ENCODE measurements at places on chromosomes 3 and 15.

- no peak for DNase-seq
Measured at GRCh38 chr15:90761629-90762028, 44.5 kb downstream of the BLM start.

DNA sequence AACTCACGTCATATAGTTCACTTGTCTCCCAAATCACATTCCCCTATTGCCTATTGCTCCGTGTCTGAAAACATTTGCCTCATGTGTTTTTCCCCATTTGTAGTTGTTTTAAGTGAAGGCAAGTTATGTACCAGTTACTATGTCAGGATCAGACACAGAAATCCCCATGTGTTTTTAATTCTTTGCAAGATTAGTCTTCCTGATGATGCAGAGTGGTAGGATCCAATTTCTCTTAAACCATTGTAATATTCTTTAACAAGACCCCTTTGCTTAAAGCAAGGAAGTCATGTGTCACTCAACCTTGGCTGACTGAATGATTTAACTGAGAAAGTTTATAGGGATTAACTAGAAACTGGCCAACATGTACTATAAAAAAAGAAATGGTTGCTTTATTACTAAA, 164.4 kb downstream of the OPA1 start:
- DNase-seq, result no peak

DNA sequence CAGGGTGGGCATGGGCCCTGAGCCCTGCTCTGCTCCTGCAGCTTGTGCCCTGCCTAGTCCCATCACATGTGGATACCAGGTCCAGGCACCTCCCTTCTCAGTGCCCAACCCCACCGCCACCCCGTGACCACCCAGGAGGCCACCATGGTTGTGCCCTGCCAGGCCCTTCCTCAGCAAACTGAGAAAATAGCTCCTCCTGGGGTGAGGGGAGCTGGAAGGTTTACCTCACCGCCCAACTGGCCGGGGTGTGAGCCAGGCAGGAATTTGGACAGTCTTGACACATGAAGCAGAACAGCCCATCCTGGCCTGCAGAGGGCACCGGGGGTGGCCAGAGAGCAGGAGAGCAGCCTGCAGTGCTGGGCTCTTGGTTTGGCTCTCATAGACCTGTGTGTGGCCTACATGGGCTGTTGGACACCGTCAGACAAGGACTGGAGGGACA, 11.4 kb upstream of the C3orf22 start:
- no peak for DNase-seq

GRCh38 chr15:101264911-101265641, 12.2 kb downstream of the SELENOS start:
- DNase-seq, result no peak

DNA sequence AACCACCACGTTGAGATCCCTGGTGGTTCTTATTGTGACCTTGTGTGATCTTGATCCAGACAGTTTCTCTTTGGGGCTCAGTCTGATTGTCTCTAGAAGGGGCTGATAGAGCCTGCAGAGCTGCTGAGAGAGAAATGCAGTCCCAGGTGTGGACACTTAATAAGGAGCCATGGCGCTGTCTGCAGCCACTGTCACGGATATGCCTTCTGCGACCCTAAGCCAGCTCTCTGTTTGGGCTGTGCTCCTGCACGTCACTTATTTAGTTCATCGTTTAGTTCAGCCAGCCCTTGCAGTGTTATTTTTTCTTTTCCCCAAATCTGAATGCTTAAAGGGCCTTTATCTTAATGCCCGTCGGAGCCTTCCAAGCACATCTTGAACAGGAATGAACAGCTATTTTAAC, 12.0 kb downstream of the SLC6A1 start:
- DNase-seq, result no peak

GRCh38 chr3:48655606-48656005, 7.1 kb downstream of the CELSR3 start:
- DNase-seq, result no peak

- no peak for DNase-seq
Measured at GRCh38 chr15:37872661-37873060, 61.8 kb upstream of the TMCO5A start.

- no peak for DNase-seq
Measured at GRCh38 chr3:21345382-21345976, 405.5 kb downstream of the ZNF385D start.

- no peak for DNase-seq
Measured at GRCh38 chr3:46370839-46371518, at the start of gene CCR5. Gene CCR5 (plus strand): TSS chr3:46370946. CDS start chr3:46372903, 1,957 bp downstream.

DNA sequence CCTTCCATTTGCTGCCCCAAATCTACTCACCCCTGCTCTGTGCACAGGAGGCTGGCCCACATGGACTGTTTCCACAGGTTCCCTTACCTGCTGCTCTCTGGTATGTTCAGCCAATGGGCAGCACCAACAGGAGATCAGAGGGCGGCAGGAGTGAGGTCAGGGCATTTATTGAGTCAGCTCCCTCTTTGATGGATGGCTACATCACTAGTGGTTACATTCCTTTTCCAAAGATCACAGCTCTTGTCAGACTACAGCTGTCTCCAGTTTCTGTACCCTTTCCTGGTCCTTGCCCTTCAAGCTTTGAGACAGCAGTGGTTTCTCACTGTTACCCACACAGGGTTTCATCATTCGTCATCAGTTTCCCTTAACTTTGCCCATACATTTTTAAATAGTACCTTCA, 325.1 kb downstream of the SUCLG2 start:
- no peak for DNase-seq

- DNase-seq, result no peak
Measured at GRCh38 chr3:189808246-189809007, 177.2 kb downstream of the TP63 start.

DNA sequence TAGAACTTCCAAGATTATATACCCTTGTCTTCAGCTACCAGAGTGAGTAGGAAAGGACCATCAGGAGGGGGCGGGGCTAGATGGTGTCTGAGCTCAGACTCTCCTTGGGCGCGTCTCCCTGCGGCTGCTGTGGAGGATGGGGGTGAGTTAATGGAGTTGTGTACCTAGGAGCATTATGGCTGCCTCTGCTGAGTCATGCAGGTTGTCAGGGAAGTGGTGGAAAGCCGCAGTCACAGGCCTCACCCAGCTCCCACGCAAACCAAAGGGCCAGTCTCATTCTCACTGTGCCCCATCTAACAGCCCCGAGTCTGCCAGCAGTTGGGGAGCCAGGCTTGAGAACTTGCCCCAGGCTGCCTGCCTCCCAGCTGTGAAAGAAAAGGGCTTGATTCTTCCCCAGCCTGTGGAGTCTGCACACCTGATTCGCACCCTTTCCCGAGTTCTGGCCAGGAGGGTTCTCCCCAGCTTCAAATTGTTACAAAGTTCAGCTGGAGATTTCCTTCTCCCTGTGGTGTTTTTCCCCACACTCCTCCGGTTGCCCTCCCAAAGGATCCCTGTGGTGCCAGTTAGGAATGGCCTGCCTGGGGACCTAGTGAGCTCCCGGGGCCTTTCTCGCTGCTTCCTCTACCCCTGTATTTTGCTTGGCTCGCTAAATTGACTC, 143.3 kb downstream of the HCN4 start:
- no peak for DNase-seq

DNA sequence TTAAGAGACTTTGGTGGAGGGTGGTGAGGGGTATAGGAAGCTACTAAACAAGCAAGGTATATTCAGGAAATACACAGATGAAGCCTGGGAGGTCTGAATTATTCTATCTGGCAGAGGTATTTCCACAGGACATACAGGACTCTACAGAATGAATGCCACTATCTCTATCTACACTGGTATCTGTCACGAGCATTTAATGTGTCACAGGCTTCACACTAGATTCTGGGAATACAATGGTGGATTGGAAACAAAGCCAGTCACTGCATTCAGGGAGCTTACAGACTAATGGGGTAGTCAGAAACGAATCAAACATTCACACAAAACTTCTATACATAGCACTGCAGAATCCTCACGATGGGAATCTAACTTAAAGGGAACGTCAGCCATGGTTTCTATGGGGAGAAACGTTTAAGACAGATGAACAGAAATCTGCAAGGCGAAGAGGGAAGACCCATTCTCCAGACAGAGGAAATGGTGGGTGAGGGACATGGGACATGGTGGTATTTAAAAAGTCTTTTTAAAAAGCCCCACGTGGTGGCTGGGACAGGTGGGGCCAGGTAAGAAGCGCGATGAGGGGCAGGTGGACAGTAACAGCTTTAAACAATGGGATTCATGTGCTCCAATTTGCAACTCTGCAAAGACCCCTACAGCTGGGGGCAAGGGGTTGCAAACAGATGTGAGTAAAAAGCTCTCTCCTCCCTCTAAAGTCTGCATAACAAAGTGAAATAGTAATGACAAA, 16.5 kb downstream of the LRIG1 start:
- DNase-seq, result no peak

DNA sequence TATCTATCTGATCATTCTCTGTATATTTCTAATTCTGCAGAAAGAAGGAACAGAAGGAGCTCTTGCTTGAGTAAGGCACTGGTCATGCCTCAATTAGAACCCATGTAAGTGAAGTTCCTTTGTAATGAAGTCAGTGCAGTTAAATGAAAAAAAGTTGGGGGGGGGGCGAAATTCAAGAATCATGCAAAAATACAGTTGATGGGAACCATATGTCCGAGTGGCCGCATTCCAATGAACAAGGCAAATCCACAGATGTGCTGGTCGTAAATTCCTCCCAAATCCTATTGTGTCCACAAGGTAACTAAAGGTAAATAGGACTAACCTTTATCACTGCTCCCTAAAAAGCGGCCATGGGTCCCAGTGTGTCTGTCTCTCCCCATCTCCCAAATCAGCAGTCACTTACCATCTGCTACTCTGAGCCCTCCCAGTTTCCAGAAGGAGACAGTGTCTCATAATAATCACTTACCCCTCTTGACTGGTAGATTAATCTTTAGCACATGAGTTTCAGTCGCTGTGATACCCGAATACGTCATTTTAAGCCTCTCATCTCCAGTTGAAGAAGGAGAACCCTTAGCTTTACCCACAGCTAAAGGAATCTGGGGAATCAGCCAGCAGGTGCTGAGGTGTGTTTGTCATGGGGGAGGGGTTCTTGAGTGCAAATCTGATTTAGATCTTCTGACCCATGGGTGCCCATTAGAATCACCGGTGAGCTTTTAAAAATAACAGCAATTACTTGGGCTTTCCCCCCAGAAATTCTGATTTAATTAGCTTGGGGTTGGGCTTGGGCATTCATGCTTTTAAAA, 56.3 kb upstream of the EPHB3 start:
- no peak for DNase-seq

GRCh38 chr3:42749753-42750231, 23.3 kb downstream of the CCDC13 start:
- DNase-seq, result no peak

- DNase-seq, result no peak
Measured at GRCh38 chr3:513301-513700, 316.7 kb downstream of the CHL1 start.

GRCh38 chr3:87969620-87970019, 89.2 kb downstream of the CGGBP1 start:
- DNase-seq, result no peak

DNA sequence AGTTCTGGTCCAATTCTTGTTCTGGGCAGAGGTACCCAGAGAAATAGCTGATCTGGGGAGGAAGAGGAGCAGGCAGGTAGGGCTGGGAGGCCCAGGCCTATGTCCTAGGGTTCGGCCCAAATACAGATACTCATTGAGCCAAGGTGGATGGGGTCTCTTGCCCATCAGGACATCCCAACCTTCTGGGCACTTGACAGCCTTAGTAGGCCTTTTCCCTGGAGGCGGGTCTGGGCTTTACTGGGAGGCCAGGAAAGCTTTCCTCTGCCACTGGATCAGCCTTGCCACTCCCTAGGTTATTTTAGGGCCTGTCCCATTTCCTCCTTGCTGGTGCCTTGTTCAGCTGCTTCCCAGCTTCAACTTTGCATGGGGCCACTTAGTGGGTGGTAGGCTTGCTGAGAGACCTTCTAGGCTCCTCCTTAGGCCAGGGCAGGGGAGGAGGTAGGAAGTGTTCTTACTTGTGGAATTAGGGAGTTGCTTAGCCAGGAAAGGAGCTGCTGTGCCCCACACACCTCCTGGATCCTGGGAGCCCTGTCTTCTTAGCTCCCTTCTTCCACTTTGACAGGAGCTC, 9.7 kb downstream of the TEX264 start:
- no peak for DNase-seq

GRCh38 chr3:16085410-16085809, 89.1 kb upstream of the GALNT15 start:
- no peak for DNase-seq

- no peak for DNase-seq
Measured at GRCh38 chr15:56371495-56372147, 6.4 kb downstream of the TEX9 start.

DNA sequence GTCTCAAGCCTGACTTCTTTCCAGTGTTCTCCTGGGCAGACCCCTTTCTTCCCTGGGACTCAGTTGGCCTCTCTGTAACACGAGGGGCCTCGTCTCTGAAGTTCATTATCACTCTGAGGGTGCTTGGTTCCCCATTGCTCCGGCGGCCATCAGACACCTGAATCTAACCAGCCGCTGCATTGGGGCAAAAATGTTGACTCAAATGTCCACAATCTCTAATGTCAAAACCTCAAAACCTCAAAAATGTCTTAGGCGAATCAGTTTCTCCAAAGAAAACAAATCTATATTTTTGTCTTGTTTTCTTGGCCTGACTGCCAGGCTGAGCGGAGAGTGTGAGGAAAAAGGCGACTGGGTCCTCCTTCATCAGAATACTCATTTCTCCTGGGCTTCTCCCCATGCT, 220.7 kb downstream of the VPS13C start:
- no peak for DNase-seq

DNA sequence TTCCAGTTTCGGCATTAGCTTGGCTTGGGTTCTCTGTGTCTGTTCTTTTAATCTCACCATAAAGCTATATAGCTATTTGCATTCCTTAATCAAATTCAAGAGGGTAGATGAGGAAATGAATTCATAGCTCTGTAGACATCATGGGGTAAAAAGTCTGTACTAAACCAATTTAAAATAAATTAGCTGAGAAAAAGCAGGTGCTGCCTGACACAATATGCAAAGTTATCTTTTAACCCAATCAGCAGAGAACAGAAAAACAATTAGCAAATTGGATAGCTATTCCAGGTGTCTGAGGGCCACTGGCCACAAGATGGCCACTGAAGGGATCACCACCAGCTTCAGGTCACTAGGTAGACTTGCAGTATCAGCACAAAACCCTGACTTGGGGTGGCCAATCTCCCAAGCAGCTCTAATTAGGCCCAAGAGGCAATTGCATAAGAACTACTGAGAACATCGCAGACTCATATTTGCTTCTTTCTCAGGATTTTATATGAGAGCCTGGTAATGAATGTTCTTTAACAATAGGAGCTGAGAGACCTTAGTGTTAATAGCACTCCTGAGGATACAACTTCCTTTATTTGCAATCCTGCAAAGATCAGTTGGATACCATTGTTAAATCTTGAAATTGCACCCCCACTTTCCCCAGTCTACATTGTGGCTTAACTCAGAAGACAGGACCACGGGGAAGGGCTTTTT, 494.3 kb downstream of the PDCD6IP start:
- DNase-seq, result no peak

All from COR-L47 (cell line).